ENCODE measurements at places on chromosomes 1 and 21.

GRCh38 chr1:225418598-225418997 lies 9.2 kb downstream of the LBR start:
- no peak for DNase-seq

- DNase-seq = peak; percentile 41
These were observed 71.0 kb downstream of the FOXD2 start for GRCh38 chr1:47508702-47509431.

GRCh38 chr21:42521384-42521783 lies 7.7 kb downstream of the SLC37A1 start:
- no peak for DNase-seq

DNA sequence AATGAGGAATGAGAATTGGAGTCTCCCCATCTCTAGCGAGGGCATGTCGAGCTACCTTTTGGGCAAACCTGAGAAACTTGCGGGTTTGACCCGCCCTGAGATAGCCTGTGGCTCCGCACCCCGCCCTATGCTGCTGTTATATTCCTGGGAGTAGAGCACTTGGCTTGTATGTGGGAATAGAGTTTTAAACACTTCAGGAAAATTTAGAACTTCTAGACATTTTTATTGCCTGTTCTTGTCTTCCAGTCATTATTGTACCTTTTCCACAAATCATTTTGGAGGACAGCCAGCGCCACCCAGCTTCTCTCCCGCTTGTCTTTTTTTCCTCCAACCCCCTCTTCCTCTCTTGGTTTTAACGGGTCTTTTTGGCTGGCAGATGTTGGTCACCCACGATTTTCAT lies 738 bp downstream of the GNPAT start:
- DNase-seq = peak; percentile 13

- DNase-seq = peak; percentile 51
These were observed at the start of gene AGMAT for GRCh38 chr1:15584489-15585363. AGMAT (minus strand) TSS chr1:15585051; CDS start chr1:15584967, 84 bp downstream.

GRCh38 chr1:93106226-93106625 lies 27.1 kb downstream of the MTF2 start:
- peak; percentile 12 for DNase-seq

DNA sequence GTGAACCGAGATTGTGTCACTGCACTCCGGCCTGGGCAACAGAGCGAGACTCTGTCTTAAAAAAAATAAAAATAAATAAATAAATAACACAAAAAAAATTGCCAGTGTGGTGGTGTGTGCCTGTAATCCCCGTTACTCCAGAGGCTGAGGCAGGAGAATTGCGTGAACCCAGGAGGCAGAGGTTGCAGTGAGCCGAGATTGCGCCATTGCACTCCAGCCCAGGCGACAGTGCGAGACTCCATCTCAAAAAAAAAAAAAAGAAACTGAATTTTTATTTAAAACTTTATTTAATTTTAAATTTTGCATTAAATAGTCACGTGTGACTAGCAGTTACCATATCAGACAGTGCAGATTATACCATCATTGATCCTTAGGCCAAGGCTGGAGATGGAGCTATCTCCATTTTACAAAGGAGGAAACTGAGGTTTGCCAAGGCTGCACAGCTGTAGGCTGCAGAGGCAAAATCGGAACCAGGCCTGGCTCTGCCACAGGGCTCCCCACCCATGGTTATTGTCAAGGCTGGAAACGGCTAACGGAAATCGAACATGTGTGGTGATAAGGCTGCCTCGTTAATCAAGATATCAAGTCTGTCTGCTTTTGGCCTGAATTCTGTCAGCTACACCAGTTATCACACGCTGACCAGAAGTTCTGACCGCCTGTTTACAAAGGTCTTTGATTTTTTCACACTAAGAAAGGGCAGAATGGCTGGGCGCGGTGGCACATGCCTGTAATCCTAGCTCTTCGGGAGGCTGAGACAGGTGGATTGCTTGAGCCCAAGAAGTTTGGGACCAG lies 20.5 kb downstream of the HSPG2 start:
- no peak for DNase-seq

GRCh38 chr1:100510451-100510850 lies 27.5 kb upstream of the GPR88 start:
- no peak for DNase-seq

GRCh38 chr1:98104289-98104688 lies 183.5 kb upstream of the DPYD start:
- DNase-seq = peak; percentile 86

GRCh38 chr1:23273450-23274133 lies 56.3 kb upstream of the HTR1D start:
- DNase-seq = peak; percentile 84

DNA sequence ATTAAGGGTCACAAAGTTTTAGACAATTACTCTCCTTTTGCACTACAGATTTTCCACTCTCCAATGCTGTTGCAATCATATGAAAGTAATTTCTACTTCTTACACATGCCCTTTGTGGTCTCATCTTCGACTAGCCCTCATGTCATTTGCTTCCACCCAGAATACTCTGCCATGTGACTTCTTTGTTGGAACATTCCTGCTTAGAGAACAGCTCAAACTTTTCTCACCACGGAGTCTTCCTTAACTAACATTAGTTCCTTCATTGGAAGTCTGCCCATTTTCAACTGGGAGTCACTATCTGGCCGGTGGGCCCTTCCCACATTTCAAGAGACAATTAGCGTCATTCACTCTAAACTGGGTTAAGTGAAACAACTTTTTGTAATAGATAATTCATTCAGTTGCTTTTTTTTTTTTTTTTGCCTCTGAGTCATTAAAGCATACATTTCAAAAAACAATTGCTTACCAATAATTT lies 142.6 kb upstream of the PALMD start:
- DNase-seq = peak; percentile 79

DNA sequence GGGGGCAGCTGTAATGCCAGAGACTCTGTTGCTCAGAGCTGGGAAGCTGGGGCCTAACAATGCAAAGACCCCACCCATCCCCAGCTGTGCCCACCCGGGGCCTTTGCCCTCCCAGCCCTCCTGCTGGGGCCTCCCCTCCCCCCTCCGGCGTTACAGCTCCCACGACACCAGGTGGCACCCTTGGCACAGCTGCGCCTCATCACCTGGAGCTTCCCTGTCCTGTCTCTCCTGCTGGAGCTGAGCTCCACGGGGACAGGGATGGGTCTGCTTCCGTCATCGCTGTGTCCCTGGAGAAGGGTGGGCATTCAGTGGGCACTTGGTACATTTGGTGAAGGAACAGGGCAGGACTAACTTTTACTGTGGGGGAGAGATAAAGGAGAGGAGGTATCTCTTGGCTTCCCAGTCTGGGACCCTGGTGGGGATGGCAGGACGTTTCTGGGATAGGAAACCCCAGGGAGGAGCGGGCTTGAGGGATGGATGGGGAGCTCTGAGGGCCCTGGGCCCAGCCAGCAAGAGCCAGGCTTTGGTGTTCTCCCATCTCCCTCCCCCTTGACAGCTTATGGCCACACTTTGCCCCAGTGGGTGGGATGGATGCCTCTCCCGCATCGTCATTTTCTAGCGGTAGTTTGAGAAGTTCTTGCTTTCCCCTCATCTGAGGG lies 453.2 kb downstream of the PTPRU start:
- no peak for DNase-seq

Measured in fibroblast of skin of scalp (primary cell).